ENCODE measurements at places on chromosomes 7 and 10.

GRCh38 chr7:7099584-7100014, 82.7 kb upstream of the C1GALT1 start:
- DNase-seq: no peak

DNA sequence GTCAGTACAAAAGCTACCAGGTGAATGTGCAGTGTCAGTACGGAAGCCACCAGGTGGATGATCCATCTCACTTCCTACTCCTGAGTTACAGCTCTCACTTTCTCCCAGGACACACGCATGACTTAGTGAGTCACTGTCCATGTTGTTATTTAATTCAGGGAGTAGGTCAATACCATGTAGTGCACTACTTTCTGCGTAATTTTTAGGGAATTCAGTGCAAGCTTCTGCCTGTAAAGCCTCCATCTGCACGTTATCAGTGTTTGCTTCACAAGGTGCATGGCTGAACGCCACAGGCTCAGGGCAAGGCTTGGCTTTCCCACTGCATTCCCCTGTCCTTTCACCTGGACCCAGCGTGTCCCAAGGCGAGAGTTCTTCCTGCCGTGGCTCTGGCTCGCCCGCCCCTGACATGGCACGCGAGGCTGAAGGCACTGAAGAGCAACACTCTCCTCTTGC, 59.5 kb downstream of the LARP4B start:
- DNase-seq: no peak

GRCh38 chr7:55970978-55971377, 6.6 kb downstream of the NIPSNAP2 start:
- no peak for DNase-seq

- DNase-seq: no peak
Observed at GRCh38 chr7:80722616-80723195, 84.3 kb downstream of the CD36 start.

GRCh38 chr7:157541295-157542067, 204.7 kb downstream of the DNAJB6 start:
- DNase-seq: no peak

GRCh38 chr7:107125475-107125874, 43.3 kb upstream of the HBP1 start:
- DNase-seq: no peak

DNA sequence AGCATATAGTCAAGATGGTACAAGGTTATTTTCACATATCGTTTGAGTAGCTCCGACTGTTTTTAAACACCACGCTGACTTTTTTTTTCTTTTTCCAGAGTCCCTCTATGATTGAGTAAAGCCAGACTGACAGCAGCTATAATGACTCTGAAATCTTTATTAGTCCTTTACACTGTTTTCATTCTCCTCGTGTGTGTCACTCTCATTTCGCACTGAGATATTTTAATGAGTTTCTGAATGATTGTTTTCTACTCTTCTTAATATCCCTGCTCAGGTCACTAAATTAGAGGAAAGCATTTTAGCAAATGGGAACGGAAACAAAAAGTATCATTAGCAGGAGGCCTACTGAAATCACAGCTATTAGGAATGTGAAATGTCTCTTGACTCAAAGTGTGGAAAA, 162.3 kb upstream of the MTPN start:
- DNase-seq: no peak

DNA sequence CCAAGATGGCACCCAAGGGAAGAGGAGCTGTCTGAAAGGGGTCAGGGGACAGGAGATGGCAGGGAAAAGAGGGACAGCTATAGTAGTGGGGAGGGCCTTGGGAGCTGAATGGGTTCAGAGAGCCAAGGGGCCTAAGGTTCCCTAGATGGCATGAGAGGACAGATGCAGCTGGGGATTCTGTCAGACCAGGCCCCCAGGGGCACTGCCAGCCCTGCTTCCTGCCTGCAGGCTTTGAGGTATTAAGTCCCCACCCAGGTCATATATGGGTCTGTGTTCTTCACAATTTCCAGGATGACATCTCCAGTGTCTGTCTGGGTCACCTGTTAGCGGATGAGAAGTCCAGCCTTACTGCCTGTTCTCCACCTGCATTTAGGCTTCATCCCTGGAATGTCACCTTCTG, 56.7 kb downstream of the NEURL1 start:
- no peak for DNase-seq

DNA sequence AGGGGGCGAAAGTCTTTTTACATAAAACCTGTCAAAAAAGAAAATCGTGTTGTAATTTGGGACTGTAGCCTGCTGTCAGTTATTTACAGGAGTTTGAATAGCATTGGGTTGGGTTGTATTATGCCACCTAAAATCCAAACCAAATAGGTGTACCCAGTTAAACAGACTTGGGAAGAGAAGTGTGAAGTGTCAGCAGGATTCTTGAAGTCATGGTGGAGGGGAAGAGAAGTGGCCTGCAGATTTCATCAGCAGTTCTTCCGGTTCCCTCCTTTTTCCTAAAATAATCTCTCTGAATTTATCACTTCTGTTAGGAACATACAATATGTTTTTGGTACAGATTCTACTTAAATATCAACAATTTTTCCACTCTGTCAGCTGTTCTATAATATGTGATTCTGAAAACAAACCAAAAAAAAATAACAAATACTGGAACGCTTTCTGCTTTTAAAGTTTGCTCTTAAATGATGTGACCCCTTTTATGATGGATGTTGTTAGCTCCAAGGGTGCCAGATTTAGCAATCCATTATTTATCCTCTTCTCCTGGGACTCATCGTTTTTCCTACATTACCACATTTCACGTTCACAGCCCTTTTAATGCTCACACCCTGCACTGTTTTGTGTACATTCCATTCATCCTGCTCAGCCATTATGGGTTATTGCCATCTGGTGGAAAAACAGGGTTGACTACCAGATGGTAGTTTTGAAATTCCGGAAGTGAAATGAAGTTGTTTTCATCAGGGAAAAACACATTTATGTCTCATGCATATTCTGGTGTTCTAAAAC, 18.7 kb upstream of the ARHGAP12 start:
- DNase-seq: no peak

GRCh38 chr10:30433306-30433729, 666 bp upstream of the MAP3K8 start:
- peak; percentile 8 for DNase-seq

GRCh38 chr7:3175285-3175902, 125.7 kb upstream of the SDK1 start:
- no peak for DNase-seq

DNA sequence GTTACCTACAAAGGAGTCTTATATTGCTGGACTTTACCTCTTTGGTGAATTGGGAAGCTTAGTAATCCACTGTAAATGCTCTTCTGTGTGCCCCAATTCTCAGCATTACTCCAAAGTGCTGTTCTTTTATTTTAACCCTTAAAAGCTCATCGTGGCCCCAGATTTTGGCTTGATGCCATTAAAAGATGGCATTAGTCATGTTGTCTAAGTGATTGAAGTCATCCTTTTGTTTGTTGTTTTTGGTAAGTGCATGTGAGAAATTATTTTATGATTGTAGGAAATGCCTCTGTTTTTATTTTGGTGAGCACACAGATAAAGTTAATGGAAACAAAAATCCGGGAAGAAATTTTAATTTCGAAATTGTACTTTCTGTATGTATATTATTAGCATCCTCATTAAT, 82.5 kb upstream of the GATA3 start:
- DNase-seq: no peak

DNA sequence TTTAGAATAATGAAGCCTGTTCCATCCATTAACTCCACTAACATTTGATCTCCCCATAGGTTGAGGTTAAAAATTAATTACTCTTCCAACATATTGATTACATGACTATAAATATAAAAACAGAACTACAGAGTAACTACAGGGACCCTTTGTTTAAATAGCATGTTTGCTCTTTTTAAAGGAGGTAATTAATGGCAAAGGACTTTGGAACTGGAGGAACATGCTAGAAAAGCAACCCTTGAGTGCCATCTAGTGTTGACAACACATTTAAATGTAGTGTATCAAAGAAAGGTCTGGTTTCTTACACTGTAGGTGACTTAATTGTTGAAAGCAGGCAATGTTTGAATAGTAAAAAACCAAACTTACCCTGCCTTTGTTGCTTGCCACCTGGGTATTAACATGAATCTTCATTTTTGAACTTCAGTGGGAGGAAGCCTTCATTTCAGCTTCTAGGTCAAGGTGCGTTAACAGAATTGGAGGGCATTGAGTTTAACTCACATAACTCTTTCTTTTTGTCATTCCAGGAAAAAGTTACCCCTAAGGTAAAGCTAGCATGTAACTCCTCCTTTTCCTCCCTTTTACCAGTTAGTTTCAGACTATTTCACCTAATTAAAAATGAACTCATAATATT, 52.6 kb upstream of the CAPZA2 start:
- DNase-seq: no peak

GRCh38 chr7:106290319-106290718, 5.5 kb upstream of the NAMPT start:
- no peak for DNase-seq

GRCh38 chr10:34323192-34323591, 491.9 kb downstream of the PARD3 start:
- DNase-seq: no peak

- DNase-seq: no peak
Observed at GRCh38 chr7:68176974-68177373, 1180.3 kb downstream of the TYW1 start.

GRCh38 chr10:48497780-48498770, 106.8 kb downstream of the ARHGAP22 start:
- DNase-seq: no peak

DNA sequence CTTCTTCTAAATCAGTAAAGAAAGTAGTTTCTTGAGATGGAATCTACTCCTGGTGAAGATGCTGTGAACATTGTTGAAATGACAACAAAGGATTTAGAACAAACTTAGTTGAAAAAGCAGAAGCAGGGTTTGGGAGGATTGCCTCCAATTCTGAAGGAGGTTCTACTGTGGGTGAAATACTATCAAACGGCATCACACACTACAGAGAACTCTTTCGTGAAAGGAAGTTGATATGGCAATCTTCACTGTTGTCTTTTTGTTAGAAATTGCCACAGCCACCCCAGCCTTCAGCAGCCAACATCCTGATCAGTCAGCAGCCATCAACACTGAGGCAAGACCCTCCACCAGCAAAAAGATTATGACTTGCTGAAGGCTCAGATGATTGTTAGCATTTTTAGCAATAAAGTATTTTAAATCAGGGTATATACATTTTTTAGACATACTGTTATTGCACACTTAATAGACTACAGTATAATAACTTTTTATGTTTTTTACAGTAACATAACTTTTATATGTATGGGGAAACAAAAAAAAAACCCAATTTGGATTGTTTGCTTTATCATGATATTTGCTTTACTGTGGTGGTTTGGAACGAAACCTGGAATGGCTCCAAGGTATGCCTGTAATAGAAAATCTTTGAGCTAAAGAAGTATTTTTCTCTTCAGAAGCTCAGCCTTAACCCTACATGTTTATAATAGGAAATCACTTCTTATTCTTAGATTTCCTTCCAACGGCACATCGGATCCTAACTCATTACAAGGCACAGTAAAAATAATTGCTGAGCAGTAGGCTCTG, 257.3 kb downstream of the LRMDA start:
- DNase-seq: no peak

DNA sequence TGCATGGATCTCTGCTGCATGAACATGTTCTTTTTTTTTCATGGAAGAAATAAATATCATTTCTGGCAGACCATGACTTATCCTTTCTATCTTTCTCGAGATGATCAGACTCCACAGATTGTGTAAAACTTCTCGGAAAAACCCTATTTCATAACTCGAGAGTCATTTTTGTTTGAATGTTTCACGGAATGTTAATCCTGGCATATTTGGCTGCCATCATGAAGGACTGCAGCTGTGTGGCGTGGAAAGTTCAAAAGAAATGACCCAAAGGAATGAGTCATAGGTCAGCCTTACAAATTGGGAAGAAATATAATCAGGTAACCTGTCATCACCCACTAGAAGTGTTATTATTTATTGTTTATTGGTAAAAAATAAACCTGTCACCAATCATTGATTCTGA, 566.8 kb downstream of the SDK1 start:
- no peak for DNase-seq

GRCh38 chr7:132065989-132066603, 509.7 kb upstream of the PODXL start:
- no peak for DNase-seq

DNA sequence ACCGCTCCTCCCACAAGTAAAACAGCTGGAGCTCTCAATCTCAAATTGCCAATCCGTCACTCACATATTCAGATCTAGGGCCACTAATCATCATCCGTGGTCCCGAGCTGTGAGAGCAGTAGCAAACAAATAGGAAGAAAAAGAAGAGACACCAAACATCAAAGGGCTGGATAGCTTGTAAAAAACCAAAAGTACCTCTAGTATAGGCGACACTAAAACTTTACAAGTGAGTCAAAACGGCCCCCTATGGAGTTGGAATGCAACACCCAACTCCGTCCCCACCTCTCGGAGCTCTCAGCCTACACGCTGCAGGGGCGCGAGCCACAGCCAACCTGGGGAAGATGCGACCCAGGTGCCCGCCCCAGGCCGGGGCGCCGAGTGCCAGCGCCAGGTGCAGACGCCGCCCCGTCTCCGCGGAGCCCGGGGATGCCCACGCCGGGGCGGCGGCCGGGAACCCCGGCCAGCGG, 581 bp downstream of the FAM3C start:
- DNase-seq: peak; percentile 13

DNA sequence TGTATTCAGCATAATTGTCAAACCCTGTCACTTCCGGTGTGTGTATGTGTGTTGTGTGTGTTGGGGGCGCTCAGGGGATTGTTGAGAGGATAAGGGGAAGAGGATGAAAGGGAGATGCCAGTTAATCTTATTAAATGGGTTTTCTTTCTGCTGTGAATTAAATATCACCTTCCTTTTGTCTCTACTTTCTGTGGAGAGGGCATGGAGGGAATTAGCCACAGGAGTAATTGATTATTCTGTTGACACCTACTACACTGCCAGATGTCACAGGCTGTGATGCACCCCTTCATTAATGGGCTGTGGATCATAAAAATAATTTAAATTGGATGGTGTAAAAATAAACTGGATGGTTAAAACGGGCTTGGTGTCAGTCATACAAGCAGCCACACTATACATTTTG, 311.9 kb downstream of the MDFIC start:
- DNase-seq: no peak

DNA sequence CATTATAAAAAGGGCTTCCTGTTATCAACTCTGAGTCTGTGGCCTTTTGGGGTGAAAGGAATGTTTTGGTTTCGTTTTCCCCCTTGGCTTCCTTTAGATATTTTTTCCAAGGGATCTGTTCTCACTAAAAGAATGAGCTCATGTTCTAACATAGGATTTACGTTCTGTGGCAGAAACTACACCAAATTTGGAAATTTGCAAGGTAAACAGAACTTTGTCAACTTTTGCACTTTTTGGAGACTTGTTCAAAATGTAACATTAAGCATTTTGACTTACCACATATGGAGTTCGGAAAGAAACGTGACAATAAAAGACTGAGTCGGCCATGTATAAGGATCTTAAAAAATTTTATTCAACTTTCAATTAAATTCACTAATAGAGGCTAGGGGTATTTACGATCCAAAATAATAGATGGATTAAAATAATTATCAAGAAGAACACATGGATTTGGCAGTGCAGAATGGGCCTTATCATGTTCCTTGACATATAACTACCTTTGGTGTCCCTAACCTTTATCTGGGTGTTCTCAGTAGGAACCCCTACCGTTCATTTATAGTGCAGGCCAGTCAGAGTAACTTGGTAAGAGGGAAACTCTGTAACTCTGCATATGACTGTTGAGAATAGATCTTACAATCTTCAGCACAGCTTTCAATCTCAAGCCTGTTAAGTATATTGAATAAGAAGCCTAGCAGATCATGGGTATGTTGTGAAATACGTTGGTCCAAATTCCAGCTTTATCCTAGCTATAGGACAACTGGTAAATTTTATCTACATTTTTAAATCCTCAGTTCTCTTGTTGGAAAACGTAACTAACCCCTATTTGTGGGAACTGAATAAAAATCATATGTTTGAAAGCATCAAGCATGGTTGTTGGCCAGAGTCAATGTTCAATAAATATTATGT, 11.8 kb downstream of the CPED1 start:
- no peak for DNase-seq

Data from stimulated activated CD8-positive, alpha-beta memory T cell treated with anti-CD3 and anti-CD28 coated beads, Interleukin-7, amount 100 ng/mL, for 1 hour (primary cell).